ENCODE measurements at places on chromosomes 1 and 21.

GRCh38 chr1:34645109-34645688 is 109.6 kb upstream of the GJB5 start:
- DNase-seq, result no peak

DNA sequence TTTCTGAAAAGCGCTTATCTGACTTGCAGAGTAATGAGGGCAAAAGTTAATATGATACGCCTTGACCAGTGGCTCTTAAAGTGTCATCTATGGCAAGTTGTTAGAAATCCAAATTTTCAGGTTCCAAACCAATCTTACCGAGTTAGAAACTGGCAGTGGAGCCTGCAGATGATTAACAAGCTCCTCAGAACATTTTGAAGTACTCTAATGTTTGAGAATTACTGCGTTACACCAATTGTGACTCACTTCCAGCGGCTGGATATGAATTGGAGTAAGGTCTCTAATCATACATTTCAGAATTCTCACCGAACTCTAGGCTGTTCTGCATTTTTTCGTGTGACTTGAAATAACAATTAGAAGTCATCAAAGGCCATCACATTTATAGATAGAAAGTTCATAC is 73.5 kb upstream of the TMPRSS15 start:
- no peak for DNase-seq

- peak; percentile 20 for DNase-seq
Measured at GRCh38 chr1:211828584-211829342, 1.8 kb downstream of the LPGAT1 start.

DNA sequence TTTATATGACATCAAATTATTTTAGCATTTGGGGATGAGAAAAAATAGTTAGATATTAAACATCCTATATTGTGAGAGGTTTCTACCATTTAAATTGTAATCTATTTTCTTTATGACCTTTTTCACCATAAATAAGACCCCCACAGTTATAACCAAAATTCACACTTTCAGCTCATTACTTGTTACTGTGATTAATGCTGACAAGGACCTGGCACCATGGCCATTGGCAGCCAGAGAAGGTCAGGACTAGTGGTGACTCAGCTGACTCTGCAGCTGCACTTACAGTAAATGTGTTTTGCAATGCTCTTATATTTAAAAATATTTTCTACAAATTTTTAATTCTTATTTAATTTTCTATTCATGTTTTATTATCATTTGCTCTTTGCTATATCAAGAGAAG is 133.3 kb upstream of the C1orf105 start:
- DNase-seq, result peak; percentile 90

DNA sequence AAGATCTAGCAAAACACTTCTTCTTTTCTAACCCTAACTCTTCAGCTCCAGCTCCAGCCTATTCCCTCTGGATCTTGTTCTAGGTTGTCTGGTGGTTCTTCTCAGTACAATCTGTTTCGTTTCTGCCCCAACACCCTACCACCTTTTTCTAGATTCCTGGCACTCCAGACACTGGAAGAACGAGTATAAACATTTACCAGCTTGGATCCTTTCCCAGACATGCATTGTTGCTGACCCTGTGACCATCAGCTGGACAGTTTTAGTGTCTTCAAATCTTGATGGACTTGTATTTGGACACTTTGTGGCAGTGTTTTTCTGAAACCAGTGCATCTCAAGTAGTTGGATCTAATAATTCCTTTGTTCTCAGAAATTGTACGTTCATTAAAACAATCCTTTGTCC is 30.6 kb upstream of the CACNA1E start:
- no peak for DNase-seq

DNA sequence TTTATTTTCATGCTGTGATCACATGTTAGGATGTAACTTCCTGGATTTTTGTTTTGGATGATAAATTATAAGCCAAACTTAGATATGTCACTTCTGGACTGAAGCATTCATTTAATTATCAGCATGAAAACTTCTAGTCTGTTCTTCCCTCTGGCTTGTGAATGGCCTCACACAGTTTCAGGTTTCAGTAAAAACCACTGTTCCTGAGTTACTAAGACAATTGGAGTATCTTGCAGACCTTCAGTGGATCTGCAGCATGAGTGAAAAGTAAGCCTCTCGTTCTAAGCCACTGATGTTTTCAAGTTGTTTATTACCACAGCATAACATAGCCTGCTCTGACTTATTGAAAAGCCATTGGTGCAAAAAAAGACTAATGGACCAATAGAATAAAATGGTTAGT is 55.3 kb upstream of the RGS21 start:
- no peak for DNase-seq

DNA sequence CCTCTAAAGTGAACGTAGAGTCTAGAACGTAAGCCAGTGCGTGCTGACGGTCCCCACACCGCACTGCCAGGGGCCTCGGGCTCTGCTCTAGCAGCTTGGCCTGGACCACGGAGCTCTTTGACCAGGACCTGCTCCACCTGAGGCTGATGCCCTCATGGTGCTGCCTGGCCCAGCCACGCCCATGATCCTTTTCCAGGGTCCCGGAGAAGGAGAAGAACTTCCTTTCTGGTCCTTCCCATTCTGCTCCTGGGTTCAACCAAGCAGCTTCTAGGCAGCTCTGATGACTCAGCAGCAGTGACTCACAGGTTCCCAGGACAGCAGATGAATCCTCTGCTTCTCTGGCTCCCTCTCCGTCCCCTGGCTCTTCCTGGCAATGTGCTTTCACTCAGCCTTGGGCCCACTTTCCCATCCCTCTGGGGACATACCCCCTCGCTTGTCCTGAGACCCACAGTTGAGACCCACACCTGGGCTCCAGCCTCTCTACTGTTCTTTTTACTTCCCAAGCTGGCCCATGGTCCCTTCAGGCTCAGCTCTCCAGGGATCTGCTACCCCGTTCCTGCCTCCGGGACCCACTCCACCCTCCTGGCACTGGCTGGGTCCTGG is 246.3 kb upstream of the RAB4A start:
- peak; percentile 91 for DNase-seq

GRCh38 chr21:45138199-45139002 is 64.0 kb downstream of the ADARB1 start:
- DNase-seq, result peak; percentile 74

DNA sequence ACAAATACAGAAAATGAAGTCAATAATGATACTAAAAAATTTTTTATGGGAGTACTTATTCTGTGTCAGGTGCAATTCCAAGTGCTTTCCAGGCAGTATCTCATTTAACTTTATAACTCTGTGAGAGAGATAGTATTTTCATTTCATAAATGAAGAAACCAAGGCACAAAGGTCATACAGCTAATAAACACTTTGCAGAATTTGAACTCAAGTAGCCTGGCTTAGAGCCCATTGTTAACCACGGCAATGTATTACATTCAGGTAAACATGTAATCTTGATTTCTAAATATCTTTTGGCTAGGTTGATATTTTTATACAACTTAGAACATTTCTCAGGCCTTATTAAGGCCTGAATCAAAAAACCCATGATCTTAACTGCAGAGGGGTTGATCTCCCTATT is 28.9 kb upstream of the PKN2 start:
- DNase-seq, result no peak

DNA sequence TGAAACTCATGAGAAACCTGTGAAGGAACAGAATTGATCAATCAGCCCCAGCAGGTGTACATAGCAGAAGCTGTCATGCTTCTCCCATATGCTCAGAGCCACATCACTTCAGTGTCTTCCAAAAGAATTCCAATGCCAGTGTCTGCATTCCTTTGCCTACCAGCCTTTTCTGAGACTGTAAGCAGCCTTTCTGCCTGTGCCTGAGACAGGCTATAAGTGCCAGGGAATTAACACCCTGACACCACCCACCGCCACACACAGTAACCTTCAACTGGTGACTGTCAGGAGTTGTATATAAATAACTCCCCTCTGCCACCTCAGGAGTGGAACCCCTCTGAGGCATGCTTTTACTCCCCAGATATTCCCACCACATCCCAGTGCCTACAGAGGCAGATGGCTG is 38.1 kb upstream of the SLAMF9 start:
- DNase-seq, result no peak

Measured in iris pigment epithelial cell (primary cell).